ENCODE measurements at places on chromosomes 16 and 17. TPM values are rescaled to one million over a fixed set of nuclear protein-coding genes. Genes with fewer than 3 reads are reported as not detected.

Gene SERPINF2
- not detected for total RNA-seq

Gene ZNF597
- 2.4 TPM for total RNA-seq

Gene NAT9
- total RNA-seq = 36.7 TPM

Gene NUP93
- total RNA-seq = 46.0 TPM

Gene CLEC18A
- total RNA-seq = 0.93 TPM

Gene UBALD1
- total RNA-seq = 3.2 TPM

Gene CCL13
- total RNA-seq = not detected

Gene LRRC46
- 0.25 TPM for total RNA-seq

Gene CCL2
- total RNA-seq = 103 TPM

Gene NOG
- not detected for total RNA-seq

Gene ODF4
- not detected for total RNA-seq
